ENCODE measurements at places on chromosomes 1 and 21.

DNA sequence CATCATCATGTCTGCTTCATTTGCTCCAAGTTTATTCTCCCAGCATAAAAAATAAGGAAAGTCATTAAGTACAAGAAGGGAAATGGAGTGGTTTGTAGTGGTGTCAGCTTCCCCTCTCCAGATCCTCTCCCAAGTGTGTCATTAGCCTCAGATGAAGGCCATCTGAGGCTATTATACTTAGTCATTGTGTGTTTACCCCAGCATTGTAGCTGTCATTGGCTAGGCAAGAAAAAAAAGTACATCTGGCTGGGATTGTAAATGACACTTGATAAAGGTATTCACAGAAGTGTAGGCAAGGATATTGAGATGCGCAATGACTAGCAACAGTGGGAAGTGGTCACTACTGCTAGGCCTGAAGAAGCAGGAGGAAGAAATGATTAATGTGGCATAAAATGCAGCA lies 316.9 kb upstream of the SGIP1 start:
- no peaks in the 10 kb centered on the region for H3K27me3 ChIP-seq
- no peak for DNase-seq
- no peaks in the 10 kb centered on the region for H3K4me1 ChIP-seq
- no peaks in the 10 kb centered on the region for H3K36me3 ChIP-seq
- H3K27ac ChIP-seq: no peak overlapping the region
- H3K4me3 ChIP-seq: no peak overlapping the region

DNA sequence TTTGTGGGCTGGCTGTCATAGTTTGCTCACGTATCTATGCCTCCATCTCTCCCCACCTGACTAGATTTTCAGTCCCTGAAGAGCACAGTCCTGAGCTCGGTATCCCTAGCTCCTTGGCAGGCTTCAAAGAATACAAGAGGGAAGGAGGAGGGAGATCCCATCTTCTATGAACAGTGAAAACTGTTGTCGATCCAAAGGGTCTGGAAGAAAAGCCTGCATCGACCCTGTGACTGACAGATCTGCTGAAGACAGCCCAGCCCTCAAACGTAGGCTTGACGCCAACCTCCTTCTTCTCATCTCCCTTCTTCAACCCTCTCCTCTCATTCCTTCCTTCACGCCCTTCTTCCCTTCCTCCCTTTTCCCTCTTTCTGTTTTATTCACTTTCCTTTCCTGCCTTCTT lies 13.3 kb upstream of the ADORA1 start:
- no peak for DNase-seq
- H3K4me3 ChIP-seq: no peak overlapping the region
- no peak overlapping the region for H3K27ac ChIP-seq
- no peaks in the 10 kb centered on the region for H3K36me3 ChIP-seq

GRCh38 chr1:72946903-72947499 lies 664.7 kb upstream of the NEGR1 start:
- no peaks in the 10 kb centered on the region for H3K36me3 ChIP-seq
- H3K27ac ChIP-seq: no peak overlapping the region
- DNase-seq: no peak
- no peaks in the 10 kb centered on the region for H3K27me3 ChIP-seq
- H3K4me1 ChIP-seq: no peaks in the 10 kb centered on the region
- H3K4me3 ChIP-seq: no peak overlapping the region

- no peaks in the 10 kb centered on the region for H3K4me1 ChIP-seq
- H3K27me3 ChIP-seq: no peaks in the 10 kb centered on the region
- no peaks in the 10 kb centered on the region for H3K36me3 ChIP-seq
- no peak overlapping the region for H3K4me3 ChIP-seq
- no peak overlapping the region for H3K27ac ChIP-seq
These were observed 8.1 kb upstream of the GBP5 start for GRCh38 chr1:89280766-89281165.

DNA sequence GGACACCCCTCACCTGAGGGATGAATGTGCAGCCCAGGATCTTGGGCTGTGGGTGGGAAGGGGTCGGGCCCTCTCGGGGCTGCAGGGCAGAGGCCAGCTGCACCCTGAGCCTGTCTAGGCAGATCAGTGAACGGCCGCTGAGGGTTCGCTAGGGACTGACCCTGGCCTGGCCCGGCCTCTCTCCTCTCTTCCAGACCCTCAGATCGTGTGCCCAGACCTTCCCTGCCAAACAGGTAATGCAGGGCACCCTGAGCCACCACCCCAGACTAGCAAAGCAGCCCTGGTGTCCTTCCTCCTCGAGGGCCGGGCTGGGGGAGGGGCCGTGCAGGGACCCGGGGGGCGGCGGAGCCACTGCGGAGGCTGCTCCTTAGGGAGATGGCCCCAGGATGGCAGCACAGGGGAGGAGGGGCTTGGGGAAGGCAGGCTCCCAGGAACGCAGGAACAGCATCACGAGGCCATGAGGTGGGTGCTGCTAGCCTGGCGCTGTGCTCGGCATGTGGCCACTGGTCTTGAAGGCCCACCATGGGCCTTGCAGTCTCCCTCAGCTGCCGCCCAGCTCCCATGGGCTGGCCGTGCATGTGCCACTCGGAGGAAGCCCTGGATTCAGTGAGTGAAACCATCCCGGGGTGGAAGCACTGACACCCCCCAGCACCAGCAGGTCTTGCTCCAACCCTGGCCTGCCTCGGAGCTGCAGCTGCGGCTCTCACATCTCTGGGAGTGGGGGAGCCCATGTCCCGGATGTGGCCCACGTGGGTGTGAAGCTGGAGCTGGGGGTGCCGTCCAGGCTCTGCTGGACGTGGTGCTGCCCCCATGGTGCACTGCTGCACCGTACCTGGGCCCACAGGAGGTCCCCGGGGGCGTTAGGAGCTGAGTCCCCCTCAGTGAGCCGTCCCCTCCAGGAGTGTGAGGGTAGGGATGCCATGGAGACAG lies 28.7 kb downstream of the COL6A2 start:
- no peaks in the 10 kb centered on the region for H3K27me3 ChIP-seq
- H3K4me1 ChIP-seq: peaks cover 5% of the 10 kb centered on the region
- no peak overlapping the region for H3K4me3 ChIP-seq
- H3K27ac ChIP-seq: no peak overlapping the region

DNA sequence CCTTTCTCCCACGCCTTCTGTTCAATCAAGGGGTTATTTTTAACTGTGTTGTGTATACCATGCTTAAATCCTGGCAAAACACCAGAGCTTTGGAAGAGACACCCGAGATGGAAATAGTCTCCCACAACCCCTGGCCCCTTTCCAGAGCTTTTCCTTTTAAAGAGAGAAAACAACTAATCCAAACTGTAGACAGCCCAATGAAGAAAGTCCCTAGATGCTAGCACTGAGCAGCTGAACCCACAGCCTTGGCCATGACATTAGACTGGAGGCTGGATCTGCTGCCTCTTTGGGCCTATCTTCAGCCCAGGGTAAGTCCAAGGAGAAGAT lies 64.9 kb upstream of the ARTN start:
- DNase-seq: no peak
- H3K36me3 ChIP-seq: no peaks in the 10 kb centered on the region
- no peak overlapping the region for H3K27ac ChIP-seq

- H3K4me1 ChIP-seq: peaks cover 3% of the 10 kb centered on the region
- H3K27ac ChIP-seq: no peak overlapping the region
- DNase-seq: no peak
- H3K27me3 ChIP-seq: no peaks in the 10 kb centered on the region
These were observed 51.5 kb downstream of the IGSF5 start for GRCh38 chr21:39796466-39796865.

DNA sequence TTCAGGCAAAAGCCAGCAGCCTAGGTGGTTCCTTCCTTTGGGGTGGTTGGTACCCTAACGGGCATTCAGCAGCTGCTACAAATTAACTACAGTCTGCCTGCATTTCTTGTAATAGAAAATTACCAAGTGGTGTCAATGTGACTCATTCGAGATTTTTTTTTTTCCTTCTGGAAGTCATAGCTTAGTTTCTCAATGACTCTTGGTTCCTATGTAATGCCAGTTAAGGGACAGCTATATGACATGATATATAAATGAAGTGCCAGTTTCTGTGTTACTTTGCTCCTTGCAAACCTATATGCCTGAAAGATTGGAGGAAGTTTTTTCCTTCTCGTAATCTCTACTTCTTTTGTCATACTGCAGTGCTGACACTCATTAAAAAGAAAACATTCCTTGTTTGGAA lies 2.6 kb downstream of the MGST3 start:
- H3K27me3 ChIP-seq: no peaks in the 10 kb centered on the region
- no peak for DNase-seq
- peaks cover 31% of the 10 kb centered on the region for H3K36me3 ChIP-seq
- peak overlapping the region; percentile 93 for H3K27ac ChIP-seq
- peak overlapping the region; percentile 78 for H3K4me3 ChIP-seq
